BJ (cell line): ENCODE measurements at places on chromosomes 5 and 9. TPM values are rescaled to one million over a fixed set of nuclear protein-coding genes. Genes with fewer than 3 reads are reported as not detected.
A peak's percentile ranks its signal among the peaks of the same experiment; 100 is the strongest.

- DNase-seq = no peak
Measured at GRCh38 chr5:175032741-175033151, 308.4 kb downstream of the MSX2 start.

DNA sequence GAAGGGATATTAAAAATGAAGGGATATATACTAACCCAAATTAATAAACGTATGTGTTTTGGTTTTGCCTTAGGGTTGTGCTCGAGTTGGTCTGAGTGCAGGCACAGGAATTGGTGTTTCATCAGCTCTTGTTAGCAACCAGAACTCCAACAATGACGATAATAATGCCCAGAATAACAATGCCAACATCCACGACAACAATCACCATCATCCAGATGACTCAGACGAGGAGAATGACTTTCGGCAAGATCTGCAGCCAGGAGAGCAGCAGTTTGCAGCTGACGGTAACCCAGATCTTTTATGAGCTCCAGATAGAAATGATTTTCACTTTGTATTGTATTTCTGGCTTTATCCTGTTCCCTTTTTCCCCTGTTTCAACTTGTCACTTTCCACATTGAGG is 33.2 kb downstream of the FBXO38 start:
- DNase-seq = no peak

DNA sequence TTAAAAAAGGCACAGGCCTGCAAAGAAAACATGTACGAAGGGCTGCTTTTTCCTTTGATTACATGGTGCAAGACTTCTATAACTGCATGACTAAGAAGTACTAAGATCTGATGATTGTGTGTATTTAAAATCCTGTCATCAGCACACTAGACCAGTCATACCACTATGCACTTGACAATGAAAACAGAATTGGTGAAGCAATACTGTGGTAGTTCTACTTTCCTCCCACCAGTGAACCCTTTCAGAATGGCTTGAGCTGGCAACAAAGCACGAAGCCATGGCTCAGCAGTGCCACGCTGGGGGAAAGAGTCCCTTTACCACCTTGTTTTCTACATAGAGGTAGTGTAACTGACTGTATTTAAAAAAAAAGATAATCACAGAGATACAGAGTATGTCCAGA is 49.0 kb upstream of the POU5F2 start:
- DNase-seq = no peak

- DNase-seq = no peak
Measured at GRCh38 chr5:123802298-123802951, 290.4 kb downstream of the CSNK1G3 start.

DNA sequence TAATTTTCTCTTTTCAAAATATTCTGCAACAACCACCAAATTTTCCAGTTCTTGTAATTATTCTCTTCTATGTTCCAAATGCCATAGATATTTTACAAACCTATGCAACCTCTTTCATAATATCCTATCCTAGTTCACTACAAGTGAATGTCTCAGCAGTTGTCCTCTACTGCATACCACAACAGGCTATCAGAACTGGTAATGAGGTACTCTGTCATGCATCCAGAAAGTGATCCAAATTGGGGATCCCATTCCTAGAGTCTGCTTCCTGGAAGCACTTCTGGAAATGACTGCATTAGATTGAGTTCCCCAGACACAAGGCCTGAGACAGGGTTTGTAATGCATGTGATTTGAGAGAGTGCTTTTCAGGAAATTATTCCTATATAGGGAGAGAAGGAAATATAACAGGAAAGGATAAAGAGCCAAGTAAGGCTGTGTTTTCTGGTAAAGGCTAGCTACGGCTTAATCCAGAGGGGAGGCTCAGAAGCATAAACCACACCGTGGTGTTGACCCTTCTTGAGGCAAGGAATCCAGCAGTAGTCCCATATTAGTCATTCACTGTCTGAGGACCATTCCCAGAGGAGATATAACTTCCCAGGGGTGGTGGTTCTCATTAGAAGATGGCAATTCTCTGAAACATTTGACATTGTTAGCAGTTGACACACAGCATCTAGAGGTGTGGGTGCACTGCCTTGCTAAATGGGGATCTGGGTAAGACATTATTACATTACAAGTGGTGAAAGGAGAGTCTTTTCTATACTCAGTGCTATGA is 80.3 kb upstream of the FST start:
- no peak for DNase-seq

GRCh38 chr5:149387081-149387631 is 8.1 kb upstream of the IL17B start:
- peak; percentile 97 for DNase-seq

DNA sequence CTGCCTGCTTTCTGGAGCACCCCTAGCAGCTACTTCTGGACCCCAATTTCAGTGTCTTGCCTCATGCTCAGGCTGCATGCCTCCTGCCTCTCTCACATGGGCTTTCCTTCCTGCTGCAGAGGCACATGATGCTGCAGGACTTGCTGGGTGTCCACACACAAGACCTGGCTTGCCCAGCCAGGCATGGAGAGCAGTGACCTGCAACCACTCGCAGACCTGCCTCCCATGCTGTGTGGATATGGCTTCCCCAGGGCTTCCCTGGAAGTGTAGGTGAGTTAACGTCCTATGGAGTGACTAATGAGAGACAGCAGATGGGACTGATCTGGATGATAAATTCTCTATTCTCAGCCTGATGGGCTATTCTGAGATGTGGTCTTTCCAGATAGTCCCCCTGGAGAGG is 53.2 kb upstream of the SMIM32 start:
- no peak for DNase-seq

DNA sequence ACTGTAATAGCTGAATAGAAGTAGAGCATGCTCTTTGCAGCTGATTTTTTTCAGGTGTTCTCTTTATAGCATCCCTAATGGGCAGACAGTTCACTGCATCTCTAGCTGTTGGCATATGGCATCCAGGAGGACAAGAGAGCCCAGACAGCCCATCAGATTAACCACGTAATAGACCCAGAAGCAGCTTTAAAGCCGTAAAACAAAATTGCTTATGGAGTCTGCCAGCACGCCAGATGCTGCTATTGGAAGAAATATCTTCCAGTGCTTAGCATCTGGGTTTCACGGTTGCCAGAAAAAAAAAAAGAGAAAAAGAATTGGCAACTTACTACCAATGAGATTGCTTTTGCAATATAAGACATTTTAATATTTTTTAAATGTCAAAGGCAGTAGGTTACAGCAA is 869.4 kb upstream of the NUDT12 start:
- no peak for DNase-seq

- DNase-seq = no peak
Measured at GRCh38 chr9:108963459-108964143, 29.4 kb downstream of the ABITRAM start.

GRCh38 chr5:33270671-33271070 is 170.1 kb upstream of the TARS1 start:
- no peak for DNase-seq

DNA sequence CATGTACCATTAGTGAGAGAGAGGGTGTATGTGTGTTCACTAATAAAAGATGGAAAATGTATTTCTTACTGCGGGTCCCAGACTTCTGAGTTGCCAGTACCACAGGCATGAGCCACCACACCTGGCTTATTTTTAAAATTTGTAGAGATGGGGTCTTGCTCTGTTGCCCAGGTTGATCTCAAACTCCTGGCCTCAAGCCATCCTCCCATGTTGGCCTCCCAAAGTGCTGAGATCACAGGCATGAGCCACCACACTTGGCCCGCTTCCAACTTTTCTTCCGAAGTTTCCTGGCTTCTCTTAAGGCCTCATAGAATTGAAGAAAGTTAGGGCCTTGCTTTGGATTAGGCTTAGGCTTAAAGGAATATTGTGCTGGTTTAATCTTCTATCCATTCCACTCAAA is 40.4 kb upstream of the F2RL2 start:
- DNase-seq = no peak

GRCh38 chr5:66475731-66476130 is 120.5 kb upstream of the MAST4 start:
- DNase-seq = no peak

- DNase-seq = no peak
Measured at GRCh38 chr5:168401880-168402279, 84.4 kb upstream of the RARS1 start.

DNA sequence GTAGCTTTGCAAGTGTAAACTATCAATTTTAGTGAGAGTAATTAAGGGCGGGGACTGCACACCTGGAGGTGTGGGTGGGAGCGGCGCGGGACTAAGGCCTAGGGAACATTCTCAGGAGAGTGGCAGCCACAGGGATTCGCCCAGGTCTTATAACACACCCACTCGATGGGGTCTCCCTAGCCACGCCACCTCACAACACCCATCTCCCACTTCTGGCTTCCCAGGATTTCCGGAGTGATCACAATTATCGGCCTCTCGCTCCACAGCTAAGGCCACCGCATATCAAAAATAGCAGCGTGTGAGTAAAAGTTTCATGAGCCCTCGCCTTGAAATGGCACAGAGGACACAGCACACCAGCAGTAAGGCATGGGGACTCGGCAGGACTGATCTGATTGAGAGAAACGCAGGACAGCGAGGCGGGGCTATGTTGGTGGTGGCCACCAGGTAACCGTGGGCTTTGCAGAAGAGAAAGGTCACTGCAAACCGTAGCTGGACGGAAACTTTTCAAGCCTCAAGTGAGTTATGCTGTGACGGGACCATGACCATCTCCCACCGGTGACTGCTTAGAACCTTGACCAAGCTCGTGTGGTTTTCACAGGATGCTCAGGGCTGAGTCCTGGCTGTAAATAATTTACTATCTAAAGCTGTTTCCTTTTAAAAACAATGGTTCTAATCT is 1.1 kb upstream of the LPAR1 start:
- no peak for DNase-seq

GRCh38 chr5:173633304-173633703 is 16.9 kb upstream of the BOD1 start:
- DNase-seq = no peak

DNA sequence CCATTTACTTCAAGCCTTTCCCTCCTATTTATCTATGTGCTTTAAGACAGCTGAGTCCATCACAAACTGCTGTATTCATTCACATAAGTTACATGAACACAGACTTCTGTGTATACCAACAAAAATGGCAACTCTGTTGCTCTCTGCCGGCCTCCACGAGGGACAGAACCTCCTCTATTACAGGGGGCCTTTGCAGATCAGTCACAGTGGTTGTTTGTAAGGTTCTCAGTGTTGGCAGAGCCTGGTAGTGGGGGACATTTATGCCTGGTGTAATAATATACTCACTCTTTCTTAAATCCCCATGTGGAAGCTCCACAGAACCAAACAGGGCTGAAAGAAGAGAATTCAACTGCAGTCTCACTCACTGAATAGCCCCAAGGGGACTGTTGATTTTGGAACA is 76.5 kb downstream of the SLC1A1 start:
- no peak for DNase-seq

DNA sequence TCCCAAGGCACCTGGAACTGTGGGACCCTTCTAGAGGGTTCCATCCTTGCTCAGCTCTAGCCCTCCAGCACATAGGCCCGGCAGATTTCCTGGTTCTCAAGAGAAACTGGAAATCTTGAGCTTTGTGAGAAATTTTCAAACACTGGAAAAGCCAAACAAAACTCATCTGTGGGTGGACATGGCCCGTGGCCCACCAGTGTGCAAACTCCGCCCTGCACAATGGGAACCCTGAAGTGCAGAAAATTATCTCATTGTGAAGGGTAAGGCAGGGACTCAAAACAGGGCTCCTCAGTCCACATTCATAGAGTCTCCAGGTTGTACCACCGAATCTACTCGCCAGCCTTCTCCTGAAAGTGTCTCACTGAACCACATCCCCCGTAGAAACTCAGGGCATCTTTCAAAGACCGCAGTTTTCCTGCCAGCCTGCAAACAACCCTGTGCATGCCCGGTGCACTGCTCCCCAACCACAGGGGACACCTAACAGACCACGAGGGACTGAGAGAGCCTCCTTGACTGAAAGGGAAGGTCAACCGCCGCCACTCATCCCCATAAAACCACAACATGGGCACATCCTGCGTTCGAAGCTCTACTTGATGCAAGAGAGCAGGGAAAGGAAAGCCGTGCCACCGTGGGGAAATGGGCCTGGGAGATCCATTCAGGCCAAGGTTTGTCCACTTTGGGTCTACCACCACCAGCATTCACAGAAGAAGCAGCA is 18.1 kb downstream of the ADAMTS2 start:
- no peak for DNase-seq

DNA sequence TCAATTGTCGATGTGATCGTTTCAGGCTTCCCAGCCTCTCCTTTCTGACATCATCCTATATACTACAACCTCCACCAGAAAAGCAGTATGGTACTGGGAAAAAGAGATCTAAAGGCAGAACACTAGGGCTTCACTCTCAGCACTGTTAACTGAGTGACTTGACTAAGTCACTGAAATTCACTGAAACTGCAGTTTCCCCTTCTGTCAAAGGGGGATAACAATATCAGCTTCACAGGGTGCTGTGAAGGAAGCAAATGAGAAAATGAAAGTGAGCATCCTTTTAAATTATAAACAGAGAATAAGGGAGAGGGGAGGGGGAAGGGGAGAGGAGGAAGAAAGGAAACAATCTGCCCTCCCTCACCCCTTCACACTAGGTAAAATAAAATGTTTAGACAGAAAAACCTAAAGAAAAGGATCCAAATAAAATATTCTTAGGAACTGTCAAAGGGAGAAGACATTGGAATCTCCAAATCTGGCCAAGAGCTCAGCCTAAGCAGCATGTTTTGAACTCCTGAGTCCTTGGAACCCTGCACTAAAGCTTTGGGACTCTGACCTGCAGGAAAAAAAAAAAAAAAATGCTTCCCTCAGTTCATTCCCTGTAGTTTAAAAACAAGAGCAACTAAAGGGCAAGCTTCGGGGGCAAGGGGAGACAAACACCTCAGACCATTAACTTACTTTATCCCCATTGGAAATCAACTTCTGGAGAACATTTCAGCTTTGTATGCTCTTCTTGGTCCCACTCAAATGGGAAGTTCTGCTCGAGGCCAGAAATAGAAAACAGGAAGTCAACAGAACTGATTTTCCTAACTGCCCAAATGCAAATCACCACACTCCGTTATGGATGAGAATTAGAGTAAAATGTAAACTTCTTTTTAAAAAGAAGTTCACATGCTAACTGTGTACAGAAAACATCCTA is 178.3 kb downstream of the DEPDC1B start:
- DNase-seq = no peak

DNA sequence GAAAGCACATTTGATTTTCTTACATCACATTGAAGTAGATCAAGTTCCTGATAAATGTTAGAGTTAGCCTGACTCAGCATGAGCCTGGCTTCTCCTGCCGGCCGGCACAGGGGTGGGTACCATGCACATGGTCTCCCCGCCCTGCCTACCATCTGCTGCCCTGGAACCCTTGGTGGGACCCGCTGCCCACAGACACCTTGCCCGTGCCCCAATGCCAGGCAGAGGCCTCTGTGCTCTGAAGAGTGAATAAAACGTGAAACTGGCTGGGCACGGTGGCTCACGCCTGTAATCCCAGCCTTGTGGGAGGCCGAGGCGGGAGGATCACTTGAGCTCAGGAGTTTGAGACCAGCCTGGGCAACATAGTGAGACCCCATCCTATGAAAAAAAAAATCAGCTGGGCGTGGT is 17.3 kb downstream of the EXD3 start:
- DNase-seq = no peak

The ELOVL7 gene
- polyA plus RNA-seq = 0.02 and 0.05 TPM in 2 replicates

The CER1 gene
- not detected in 2 replicates for polyA plus RNA-seq

The SREK1IP1 gene
- 2.8 and 4.0 TPM in 2 replicates for polyA plus RNA-seq

The TAF11L3 gene
- polyA plus RNA-seq = not detected in 2 replicates

The RELL2 gene
- 3.7 and 5.0 TPM in 2 replicates for polyA plus RNA-seq

The ANXA2R gene
- polyA plus RNA-seq = 0.53 and 0.74 TPM in 2 replicates

The NOXA1 gene
- 0.20 and 0.32 TPM in 2 replicates for polyA plus RNA-seq

The SIMC1 gene
- 6.6 and 8.0 TPM in 2 replicates for polyA plus RNA-seq

The S1PR3 gene
- polyA plus RNA-seq = 20.3 and 21.3 TPM in 2 replicates

The PRUNE2 gene
- 0.78 and 1.3 TPM in 2 replicates for polyA plus RNA-seq

The IRX1 gene
- polyA plus RNA-seq = 0.15 and 0.33 TPM in 2 replicates

The TRMO gene
- polyA plus RNA-seq = 11.2 and 17.2 TPM in 2 replicates

The FAM221B gene
- polyA plus RNA-seq = not detected in 2 replicates
